ENCODE measurements at places on chromosomes 4 and X. TPM values are rescaled to one million over a fixed set of nuclear protein-coding genes. Genes with fewer than 3 reads are reported as not detected.

Gene DCLK2
- 11.2 TPM for polyA plus RNA-seq

Gene FGF13
- polyA plus RNA-seq = 11.7 TPM

Gene IL13RA2
- 0.28 TPM for polyA plus RNA-seq

Gene CXCL11
- polyA plus RNA-seq = 0.16 TPM

Gene FATE1
- polyA plus RNA-seq = 0.16 TPM

Gene HDX
- polyA plus RNA-seq = 7.6 TPM

Gene CSN1S1
- not detected for polyA plus RNA-seq

Gene ETNPPL
- not detected for polyA plus RNA-seq

Gene FGD1
- 17.9 TPM for polyA plus RNA-seq

Gene PTTG2
- polyA plus RNA-seq = not detected

Gene PLP1
- 21.0 TPM for polyA plus RNA-seq

Gene RNF4
- 59.9 TPM for polyA plus RNA-seq

Gene MAGEA8
- 0.26 TPM for polyA plus RNA-seq

Gene DMRTC1
- polyA plus RNA-seq = 0.34 TPM

Gene AKAP14
- 1.2 TPM for polyA plus RNA-seq

Gene EDA2R
- 1.3 TPM for polyA plus RNA-seq

Gene PABPC1L2B
- not detected for polyA plus RNA-seq

Gene JCHAIN
- 3.1 TPM for polyA plus RNA-seq

Gene ZAR1
- not detected for polyA plus RNA-seq

Gene UNC5C
- 39.3 TPM for polyA plus RNA-seq

Gene FAAH2
- polyA plus RNA-seq = 6.3 TPM

Gene LANCL3
- polyA plus RNA-seq = 2.6 TPM

Gene HMGN5
- polyA plus RNA-seq = 22.6 TPM

Gene FGFBP1
- not detected for polyA plus RNA-seq

Gene EGFL6
- 66.5 TPM for polyA plus RNA-seq

Gene ITIH6
- 0.18 TPM for polyA plus RNA-seq

Gene SPATA4
- 1.8 TPM for polyA plus RNA-seq

Gene AMER1
- 8.3 TPM for polyA plus RNA-seq

Gene GAGE13
- not detected for polyA plus RNA-seq

Gene PNMA5
- polyA plus RNA-seq = not detected

Gene SUPT20HL1
- 0.05 TPM for polyA plus RNA-seq

Gene SSX1
- not detected for polyA plus RNA-seq

Gene MAGEE2
- 0.85 TPM for polyA plus RNA-seq

Gene USP17L13
- polyA plus RNA-seq = not detected

Gene CFAP47
- polyA plus RNA-seq = 3.1 TPM

Gene ZMAT1
- 28.2 TPM for polyA plus RNA-seq

Gene LEF1
- 54.1 TPM for polyA plus RNA-seq

Gene TRMT44
- 19.0 TPM for polyA plus RNA-seq

Gene PAQR3
- polyA plus RNA-seq = 12.8 TPM

Gene RAB41
- 1.3 TPM for polyA plus RNA-seq

Gene SATL1
- 0.53 TPM for polyA plus RNA-seq

Gene TEX13B
- polyA plus RNA-seq = not detected

Gene CT45A2
- polyA plus RNA-seq = 1.3 TPM

Gene CXXC4
- polyA plus RNA-seq = 10.1 TPM

Gene CYBB
- polyA plus RNA-seq = 17.9 TPM

Gene TEC
- 8.9 TPM for polyA plus RNA-seq

Gene POU3F4
- polyA plus RNA-seq = not detected

Gene LAMP2
- 83.1 TPM for polyA plus RNA-seq

Gene TMPRSS11F
- polyA plus RNA-seq = not detected

Gene P2RY10
- 0.46 TPM for polyA plus RNA-seq

Gene SPIN3
- 29.0 TPM for polyA plus RNA-seq

Gene RHOXF2B
- polyA plus RNA-seq = not detected

Gene DOCK11
- polyA plus RNA-seq = 17.7 TPM
